ENCODE measurements at places on chromosomes 16 and 17.
A peak's percentile ranks its signal among the peaks of the same experiment; 100 is the strongest.

- no peak for DNase-seq
Observed at GRCh38 chr17:29723278-29724047, 100.8 kb upstream of the CORO6 start.

- no peak for DNase-seq
Observed at GRCh38 chr16:72001180-72001874, 1.1 kb upstream of the PKD1L3 start.

GRCh38 chr16:23734176-23734893 lies 20.5 kb upstream of the CHP2 start:
- DNase-seq = no peak

DNA sequence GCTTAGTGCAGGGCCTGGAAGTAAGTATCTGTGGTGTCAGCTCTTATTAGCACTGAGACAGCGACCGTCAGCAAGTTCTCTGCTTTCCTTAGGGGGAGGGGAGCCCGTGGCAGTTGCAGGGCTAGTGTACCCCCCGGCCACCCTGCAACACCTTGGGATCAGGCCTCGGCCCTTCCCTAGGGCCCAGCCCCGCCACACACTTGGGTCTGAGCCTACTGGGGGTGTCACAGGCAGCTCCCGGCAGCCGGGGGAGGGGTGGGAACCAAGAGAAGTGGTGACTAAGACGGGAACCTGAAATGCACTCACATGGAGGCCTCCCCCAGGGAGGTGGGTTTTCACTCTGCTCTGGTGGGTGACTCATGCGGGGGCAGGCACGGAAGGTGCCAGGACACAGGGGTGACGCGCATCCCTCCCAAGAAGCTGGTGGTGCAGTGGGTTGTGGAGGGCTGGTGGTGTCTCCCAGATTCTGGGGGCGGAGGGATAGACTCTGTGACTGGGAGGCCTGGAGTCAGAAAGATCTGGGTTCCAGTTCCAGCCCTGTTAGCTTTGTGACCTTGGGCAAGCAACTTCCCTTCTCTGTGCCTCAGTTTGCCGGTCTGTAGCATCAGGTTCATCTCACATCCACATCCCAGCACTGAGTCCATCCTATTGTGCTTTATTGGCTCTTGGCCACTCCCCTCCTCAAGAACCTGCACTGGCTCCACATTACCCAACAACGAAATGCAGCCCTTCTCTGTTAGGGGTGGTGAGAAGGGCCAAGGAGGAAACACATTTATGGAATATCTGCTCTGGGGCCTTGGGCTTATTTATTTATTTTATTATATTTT lies 44.5 kb downstream of the LAT start:
- DNase-seq = peak; percentile 83

GRCh38 chr16:19179546-19180490 lies 11.8 kb downstream of the SYT17 start:
- no peak for DNase-seq

DNA sequence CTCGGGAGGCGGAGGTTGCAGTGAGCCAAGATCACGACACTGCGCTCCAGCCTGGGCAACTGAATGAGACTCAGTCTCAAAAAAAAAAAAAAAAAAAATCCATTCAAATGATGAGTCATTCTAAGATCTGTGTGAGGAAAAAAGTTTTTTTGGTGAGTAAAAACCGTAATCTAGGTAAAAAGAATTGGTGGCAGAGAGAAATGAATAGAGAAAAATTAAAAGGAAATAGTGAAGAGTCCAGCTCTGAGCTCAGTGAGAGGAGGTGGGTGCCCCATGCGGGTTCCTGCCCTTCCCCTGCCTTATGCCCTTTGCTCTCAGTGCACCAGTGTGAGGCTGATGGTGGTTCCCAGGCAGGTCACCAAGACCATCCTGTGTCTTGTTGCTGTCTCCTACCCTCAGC lies 20.9 kb downstream of the GAN start:
- DNase-seq = no peak

DNA sequence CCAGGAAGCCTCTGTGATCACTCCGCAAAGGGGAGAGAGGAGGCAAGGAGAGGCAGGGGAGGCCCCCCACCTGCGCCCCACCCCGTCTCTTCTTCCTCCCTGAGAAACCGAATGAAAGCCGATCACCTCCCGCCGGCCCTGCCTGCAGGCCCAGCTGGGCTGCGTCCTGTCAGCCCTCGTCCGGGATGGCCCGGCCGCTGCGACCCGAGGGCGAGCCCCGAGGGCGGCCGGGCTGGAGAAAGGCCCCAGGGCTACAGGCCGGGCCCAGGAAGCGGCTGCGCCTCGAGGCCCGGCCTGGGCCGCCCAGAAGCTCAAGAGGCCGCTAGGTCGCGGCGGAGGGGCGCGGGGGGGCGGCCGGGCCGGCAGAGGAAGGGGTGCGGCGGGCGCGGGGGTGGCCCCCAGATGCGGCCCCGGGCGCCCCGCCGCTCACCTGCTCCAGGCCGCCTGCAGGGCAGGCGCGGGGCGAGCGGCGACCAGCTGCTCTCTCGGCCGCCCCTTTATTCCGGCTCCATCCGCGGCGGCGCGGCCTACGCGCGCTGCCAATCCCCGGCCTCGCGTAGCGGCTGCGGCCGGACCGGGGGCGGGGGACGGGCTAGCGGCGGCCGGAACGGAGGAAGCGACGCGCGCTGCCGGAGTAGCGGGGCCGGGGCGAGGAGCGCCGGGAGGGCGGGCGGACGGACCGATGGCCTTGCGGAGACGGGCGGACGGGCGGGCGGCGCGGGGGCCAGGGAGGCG lies at the start of gene ZNF319:
Gene ZNF319, minus strand, starts transcription at position 702 of the 735 bp plus-strand sequence. CDS start 2,407 bp downstream, outside the sequence.
- DNase-seq = no peak

- DNase-seq = no peak
Observed at GRCh38 chr16:4245077-4245791, 3.4 kb upstream of the SRL start.

GRCh38 chr17:76139801-76140660 lies 1.0 kb downstream of the FOXJ1 start:
- no peak for DNase-seq

DNA sequence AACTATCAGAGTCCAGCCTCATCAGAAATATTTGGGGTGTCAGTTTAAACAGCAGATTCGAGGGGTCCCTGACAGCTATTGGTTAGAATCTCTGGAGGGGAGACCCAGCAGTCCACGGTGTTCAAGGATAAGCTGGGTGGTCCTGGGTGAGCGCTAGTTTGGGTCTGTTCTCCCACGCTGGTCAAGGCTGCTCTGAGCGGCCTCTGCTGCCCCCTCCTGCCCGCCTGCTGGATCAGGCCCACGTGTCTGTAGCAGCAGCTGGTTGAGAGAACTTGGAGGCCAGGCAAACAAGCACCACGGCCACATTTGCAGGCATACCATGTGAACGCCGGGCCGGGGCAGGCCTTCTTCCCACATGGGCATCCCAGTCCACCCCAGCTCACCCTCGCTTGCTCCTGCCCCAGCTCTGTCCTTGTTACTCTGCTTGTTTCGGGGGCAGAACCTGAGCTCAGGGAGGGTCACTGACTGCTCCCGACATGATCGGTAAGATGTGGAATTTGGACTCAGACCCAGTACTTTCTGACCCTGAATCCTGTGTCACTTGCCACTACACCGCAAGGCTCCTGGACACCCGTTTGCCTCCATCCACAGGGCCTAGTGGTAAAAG lies 7.4 kb downstream of the FOXF1 start:
- no peak for DNase-seq

- no peak for DNase-seq
Observed at GRCh38 chr16:50270510-50271147, 4.3 kb downstream of the ADCY7 start.

GRCh38 chr17:76537578-76538280 lies at the start of gene CYGB:
TSS of gene CYGB (minus strand) at chr17:76537709. CDS start at chr17:76537542, 167 bp downstream.
- DNase-seq = no peak

- DNase-seq = no peak
Observed at GRCh38 chr16:586645-587590, 2.9 kb upstream of the RAB40C start.

- no peak for DNase-seq
Observed at GRCh38 chr16:74053312-74053711, 243.3 kb upstream of the PSMD7 start.

- no peak for DNase-seq
Observed at GRCh38 chr16:2152695-2153506, 2.7 kb upstream of the TRAF7 start.

DNA sequence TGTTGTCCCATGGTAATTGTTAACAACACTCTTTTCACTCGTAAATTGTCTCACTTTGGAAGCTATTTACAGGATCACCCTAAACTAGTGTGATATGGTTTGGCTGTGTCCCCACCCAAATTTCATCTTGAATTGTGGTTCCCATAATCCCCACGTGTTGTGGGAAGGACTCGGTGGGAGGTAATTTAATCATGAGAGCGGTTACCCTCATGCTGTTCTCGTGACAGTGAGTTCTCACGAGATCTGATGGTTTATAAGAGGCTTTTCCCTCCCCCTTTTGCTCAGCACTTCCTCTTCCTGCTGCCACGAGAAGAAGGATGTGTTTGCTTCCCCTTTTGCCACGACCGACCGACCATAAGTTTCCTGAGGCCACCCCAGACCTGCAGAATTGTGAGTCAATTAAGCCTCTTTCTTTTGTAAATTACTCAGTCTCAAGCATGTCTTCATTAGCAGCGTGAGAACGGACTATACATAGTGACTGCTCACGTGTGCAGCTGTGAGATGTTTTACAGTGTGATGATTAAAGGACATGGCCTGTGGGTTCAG lies 34.4 kb downstream of the DNAH3 start:
- no peak for DNase-seq

DNA sequence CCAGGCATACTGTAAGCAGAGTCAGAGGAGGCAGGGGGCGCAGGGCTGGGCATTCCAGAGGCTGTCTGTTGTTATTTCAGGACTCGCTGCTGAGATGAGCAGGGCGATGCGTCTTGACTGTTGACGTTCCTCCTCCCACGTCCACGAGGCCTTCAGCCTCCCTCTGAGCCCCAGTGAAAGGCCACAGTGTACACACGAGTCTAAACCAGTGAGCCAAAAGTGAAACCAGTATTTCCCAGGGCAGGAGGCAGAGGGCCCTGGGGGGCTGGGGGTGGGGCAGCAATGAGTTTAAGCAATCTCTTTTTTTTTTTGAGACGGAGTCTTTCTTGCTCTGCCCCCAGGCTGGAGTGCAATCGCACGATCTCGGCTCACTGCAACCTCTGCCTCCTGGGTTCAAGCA lies 21.5 kb downstream of the SMTNL2 start:
- DNase-seq = no peak

GRCh38 chr17:13114601-13115031 lies 96.8 kb upstream of the ELAC2 start:
- DNase-seq = no peak

DNA sequence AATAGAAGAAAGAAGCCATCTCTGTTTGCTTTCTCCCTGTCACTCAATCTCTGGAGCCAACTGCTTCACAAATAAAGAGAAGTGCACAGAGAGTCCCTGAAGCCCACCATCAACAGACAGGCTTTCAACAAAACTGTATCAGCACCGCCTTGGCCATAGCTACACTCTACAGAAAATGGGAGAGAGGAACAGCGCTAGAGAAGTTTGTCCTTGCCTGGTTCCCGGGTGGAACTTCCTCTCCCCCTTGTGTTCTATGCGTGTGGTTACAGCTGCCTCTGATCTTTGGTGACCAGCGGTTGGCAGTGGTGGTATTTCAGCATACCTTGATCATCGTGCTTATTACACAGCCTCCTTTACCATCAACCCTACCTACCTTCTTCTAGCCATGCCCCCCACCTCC lies 91.4 kb upstream of the CCL2 start:
- no peak for DNase-seq

GRCh38 chr17:40295488-40296436 lies 8.1 kb downstream of the CDC6 start:
- no peak for DNase-seq

- DNase-seq = no peak
Observed at GRCh38 chr16:56267888-56268287, 76.6 kb downstream of the GNAO1 start.

- no peak for DNase-seq
Observed at GRCh38 chr16:15601212-15601879, 41.6 kb downstream of the MARF1 start.

- no peak for DNase-seq
Observed at GRCh38 chr17:71527311-71527710, 593.5 kb upstream of the SOX9 start.

DNA sequence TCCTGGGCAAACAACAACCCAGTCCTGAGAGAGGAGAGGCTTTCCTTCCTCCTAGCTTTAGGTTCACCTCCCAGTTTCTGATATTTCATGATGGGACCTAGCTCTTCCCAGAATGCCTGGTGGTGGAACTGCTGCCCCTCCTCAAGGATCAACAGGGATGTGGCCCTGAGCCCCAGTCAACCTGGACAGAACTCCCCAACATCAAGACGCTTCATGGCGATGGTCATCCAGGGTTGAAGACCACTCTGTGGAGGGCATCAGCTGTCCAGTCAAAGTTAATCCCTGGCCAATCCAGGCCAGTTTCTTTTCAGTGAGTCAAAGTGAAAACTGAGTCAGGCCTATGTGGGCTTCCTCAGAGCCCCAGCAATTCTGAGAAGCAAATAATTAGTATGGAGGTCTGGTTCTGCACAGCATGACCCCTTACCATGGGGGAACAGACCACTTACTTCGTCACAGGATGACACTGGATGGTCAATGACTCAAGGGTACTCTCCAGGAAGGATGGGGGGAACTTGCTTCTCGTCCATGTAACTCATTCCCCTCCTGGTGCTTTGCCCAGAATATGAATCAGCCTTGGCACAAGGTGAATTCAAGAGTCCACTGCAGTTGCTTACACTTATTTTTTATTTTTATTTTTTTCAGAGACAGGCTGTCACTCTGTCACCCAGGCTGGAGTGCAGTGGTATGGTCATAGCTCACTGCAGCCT lies 14.7 kb upstream of the XYLT2 start:
- DNase-seq = no peak

DNA sequence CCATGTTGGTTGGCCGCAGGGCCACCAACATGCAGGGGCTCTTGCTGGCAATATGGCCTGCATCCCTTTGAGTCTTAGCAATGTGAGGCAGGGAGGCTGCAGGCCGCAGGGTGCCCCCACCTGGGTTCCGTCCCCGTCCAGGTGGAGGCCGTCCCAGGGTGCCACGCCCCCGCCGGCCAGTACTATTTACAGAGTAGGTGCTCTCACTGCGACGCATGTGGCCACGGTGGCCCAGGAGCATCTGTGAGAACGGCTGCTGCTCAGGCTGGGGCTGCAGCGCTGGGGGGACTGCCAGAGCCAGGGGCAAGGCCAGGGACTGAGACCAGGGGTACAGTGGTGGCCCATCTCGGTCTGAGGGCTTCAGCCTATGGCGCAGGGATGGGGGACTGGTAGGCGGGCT lies 3.6 kb downstream of the MATCAP1 start:
- DNase-seq = no peak
